ENCODE measurements at places on chromosomes 2 and 18.

- no peak for DNase-seq
Observed at GRCh38 chr18:34543356-34543755, 166.7 kb upstream of the DTNA start.

DNA sequence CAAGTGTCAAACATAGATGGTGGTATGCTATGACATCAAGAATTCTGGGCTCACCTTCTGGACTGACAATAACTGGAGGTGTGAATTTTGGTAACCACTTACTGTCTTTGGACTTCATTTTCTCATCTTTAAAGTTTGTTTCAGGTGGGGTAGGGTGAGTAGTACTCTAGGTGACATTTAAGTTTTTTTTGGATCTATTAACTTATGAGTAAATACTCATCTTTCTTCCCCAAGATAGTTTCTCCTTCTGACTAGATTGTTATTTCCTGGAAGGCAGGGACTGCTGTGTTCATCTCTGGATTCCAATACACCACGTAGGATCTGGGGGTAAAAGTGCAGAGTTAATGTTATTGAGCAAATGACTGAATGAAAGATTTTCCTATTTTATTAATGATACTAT is 55.9 kb downstream of the ICOS start:
- DNase-seq, result no peak

DNA sequence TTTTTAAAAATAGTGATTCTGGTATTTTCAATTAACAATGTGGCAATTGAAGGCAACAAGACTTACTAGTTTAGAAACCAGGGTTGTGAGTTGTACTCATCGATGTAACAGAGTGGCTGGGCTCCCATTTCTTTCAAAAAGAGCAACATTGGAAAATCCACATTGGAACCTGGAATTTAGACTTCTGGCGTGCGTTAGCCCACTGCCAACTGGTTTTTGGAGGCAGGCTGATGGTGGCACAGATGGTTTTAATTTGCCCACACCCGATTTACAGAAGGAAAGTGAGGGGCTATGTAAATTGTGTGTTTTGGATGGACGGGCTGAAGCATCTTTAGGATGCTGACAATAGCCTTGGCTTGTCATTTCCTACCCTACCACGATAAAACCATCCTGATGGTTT is 66.3 kb downstream of the TRPM8 start:
- DNase-seq, result no peak

- no peak for DNase-seq
Observed at GRCh38 chr2:15346624-15347023, 214.5 kb downstream of the NBAS start.

DNA sequence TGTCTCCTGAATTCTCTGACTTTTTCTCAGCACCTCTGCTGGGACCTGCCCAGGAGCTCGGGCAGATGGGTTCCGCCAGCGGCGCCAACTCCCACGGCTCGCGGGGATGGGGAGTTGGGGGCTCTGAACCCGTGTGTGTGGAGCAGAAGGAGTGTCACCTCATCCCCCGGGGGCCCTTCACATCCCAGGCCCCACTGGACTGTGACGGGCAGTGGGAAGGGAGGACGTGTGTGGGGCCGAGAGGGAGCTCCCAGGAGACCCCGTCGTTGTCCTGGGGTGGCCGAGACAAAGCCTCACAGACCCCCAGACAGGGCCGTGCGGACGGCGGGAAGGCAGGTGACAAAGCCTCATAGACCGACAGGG is 130.0 kb upstream of the CTDP1 start:
- no peak for DNase-seq
